ENCODE measurements at places on chromosomes 2 and 18. TPM values are rescaled to one million over a fixed set of nuclear protein-coding genes. Genes with fewer than 3 reads are reported as not detected.

The TGFA gene
- 0.07 TPM for total RNA-seq

The C2orf76 gene
- total RNA-seq = 5.4 TPM

DNA sequence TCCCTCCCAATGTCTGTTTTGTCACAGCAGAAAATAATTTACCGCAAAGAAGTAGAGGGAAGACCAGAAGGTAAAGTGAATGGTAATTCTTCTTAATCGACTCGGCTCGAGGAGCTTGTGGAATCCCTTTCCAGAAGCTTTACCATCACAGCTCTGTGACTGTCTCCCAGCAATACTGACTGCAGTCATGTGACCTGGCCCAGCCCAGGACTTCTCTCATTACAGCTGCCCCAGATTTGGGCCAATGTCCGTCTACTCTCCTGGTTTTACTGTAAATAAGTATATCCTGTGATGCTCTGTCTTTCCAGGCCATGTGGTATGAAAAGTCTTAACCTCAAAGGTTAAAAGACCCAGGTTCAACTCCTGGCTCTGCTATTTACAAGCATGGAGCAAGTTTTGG is 18.9 kb upstream of the ELOA2 start:
- H3K4me1 ChIP-seq = no peaks in the 10 kb centered on the region
- no peak for DNase-seq
- H3K27me3 ChIP-seq = peaks cover 3% of the 10 kb centered on the region
- H3K27ac ChIP-seq = no peak overlapping the region
- H3K4me3 ChIP-seq = no peak overlapping the region

- H3K27me3 ChIP-seq = no peaks in the 10 kb centered on the region
- H3K4me1 ChIP-seq = peaks cover 60% of the 10 kb centered on the region
- peak overlapping the region; percentile 87 for H3K27ac ChIP-seq
- peaks cover 4% of the 10 kb centered on the region for H3K36me3 ChIP-seq
- DNase-seq = peak; percentile 46
Observed at GRCh38 chr2:31318361-31319336, 84.7 kb downstream of the EHD3 start.

The ABHD1 gene
- total RNA-seq = 0.25 TPM

GRCh38 chr2:159714247-159714930 is 2.1 kb downstream of the MARCHF7 start:
- DNase-seq = no peak
- H3K27ac ChIP-seq = peak overlapping the region; percentile 19
- peaks cover 52% of the 10 kb centered on the region for H3K36me3 ChIP-seq
- H3K4me1 ChIP-seq = peaks cover 58% of the 10 kb centered on the region
- H3K27me3 ChIP-seq = no peaks in the 10 kb centered on the region

- no peaks in the 10 kb centered on the region for H3K4me1 ChIP-seq
- peaks cover 5% of the 10 kb centered on the region for H3K27me3 ChIP-seq
- DNase-seq = no peak
- H3K4me3 ChIP-seq = no peak overlapping the region
Observed at GRCh38 chr2:122136056-122136455, 380.6 kb downstream of the TSN start.

DNA sequence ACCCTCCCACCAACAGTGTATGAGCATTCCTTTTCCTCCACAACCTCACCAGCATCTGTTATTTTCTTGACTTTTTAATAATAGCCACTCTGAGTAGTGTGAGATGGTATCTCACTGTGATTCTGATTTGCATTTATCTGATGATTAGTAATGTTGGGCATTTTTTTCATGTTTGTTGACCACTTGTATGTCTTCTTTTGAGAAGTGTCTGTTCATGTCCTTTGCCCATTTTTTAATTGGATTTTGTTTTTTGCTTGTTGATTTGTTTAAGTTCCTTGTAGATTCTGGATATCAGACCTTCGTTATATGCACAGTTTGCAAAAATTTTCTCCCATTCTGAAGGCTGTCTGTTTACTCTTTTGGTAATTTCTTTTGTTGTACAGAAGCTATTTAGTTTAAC is 59.1 kb downstream of the SP100 start:
- no peak for DNase-seq
- H3K27ac ChIP-seq = no peak overlapping the region
- peaks cover 38% of the 10 kb centered on the region for H3K4me1 ChIP-seq
- no peaks in the 10 kb centered on the region for H3K27me3 ChIP-seq

The RAB17 gene
- total RNA-seq = not detected

DNA sequence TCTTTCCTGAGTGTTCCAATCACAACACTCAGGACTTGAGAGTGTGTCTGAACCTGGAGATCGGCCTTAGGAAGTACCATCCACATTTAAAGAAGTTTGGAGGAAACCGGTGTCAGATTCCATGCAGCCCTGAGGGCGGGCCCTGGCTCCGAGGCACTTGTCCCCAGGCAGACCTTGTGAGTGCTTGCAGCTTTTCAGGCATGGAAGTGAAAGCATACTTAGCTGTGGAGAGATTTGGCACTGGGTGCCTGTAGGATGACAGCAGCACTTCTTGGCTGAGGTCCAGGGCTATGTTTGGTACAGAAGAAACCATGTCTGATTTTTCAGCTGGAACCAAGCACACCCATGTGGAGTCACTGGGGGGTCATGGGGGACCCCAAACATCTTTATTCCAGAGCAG is 230.8 kb downstream of the SEPTIN10 start:
- no peaks in the 10 kb centered on the region for H3K4me1 ChIP-seq
- no peak overlapping the region for H3K27ac ChIP-seq
- H3K36me3 ChIP-seq = no peaks in the 10 kb centered on the region
- H3K27me3 ChIP-seq = no peaks in the 10 kb centered on the region

The MAP3K19 gene
- total RNA-seq = not detected

The EVA1A gene
- 0.17 TPM for total RNA-seq

DNA sequence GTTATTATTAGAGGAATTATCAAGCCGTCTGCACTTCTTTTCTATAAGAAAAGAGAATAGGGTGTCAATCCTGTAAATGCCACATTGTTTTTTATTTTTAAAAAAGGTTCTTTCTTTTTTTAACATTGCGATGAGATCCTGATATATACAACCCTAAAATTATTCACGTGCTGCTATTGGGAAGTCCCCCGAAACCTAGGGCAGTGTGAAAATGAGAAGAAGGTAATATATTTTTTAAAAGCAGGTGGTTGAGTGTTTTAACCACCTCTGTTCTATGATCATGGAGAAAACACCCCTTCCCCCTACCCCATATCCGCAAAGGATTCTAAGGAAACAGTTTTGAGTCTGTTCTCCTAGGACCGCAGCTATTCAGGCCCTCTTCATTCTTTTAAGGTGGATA is 94.5 kb upstream of the KLHL14 start:
- no peaks in the 10 kb centered on the region for H3K36me3 ChIP-seq
- H3K27me3 ChIP-seq = no peaks in the 10 kb centered on the region
- no peak overlapping the region for H3K4me3 ChIP-seq
- no peak for DNase-seq
- no peak overlapping the region for H3K27ac ChIP-seq
- no peaks in the 10 kb centered on the region for H3K4me1 ChIP-seq
